ENCODE measurements at places on chromosomes 2 and 18.
A peak's percentile ranks its signal among the peaks of the same experiment; 100 is the strongest.

DNA sequence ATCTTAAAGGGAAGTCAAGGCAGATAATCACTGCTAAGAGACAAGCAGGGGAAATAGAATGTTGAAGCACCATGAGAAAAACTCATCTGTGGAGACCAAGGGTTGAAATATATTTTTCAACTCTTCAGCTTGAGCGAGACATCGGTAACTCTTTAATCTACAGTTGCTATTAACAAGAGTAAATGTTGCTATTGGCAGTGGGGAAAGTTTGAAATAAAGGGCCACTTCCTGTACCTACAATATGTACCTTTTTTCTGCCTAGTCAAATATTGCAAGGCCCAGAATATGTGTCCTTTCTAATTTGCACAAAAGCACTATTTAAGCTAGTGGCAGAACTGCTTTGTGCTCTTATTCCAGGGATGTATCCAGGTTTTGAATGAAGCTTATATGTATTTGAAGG, 65.8 kb downstream of the EFEMP1 start:
- DNase-seq = no peak

DNA sequence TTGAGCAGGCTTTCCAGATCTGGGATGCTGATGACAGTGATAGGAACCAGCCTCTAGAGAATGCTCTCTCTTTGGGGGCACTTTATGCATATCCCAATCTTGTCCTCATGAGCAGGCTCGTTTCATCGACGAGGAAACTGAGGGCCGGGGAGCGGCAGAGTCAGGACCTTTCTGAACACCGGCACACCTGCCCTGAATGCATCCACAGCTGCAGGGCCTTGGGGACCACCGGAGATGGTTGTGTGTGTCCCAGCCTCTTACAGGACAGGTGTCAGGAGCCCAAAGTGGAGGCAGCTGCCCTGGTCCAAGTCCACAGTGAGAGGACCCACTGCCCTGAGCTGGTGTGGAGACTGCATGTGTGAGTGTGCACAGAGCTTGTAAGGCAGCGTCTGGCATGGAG, 47.6 kb upstream of the FAHD2A start:
- no peak for DNase-seq

GRCh38 chr2:191003405-191004309, 10.3 kb downstream of the STAT1 start:
- DNase-seq = no peak

- peak; percentile 79 for DNase-seq
Measured at GRCh38 chr2:43343573-43344304, 117.3 kb upstream of the ZFP36L2 start.

GRCh38 chr2:62150597-62151305, 45.2 kb upstream of the B3GNT2 start:
- DNase-seq = peak; percentile 75

DNA sequence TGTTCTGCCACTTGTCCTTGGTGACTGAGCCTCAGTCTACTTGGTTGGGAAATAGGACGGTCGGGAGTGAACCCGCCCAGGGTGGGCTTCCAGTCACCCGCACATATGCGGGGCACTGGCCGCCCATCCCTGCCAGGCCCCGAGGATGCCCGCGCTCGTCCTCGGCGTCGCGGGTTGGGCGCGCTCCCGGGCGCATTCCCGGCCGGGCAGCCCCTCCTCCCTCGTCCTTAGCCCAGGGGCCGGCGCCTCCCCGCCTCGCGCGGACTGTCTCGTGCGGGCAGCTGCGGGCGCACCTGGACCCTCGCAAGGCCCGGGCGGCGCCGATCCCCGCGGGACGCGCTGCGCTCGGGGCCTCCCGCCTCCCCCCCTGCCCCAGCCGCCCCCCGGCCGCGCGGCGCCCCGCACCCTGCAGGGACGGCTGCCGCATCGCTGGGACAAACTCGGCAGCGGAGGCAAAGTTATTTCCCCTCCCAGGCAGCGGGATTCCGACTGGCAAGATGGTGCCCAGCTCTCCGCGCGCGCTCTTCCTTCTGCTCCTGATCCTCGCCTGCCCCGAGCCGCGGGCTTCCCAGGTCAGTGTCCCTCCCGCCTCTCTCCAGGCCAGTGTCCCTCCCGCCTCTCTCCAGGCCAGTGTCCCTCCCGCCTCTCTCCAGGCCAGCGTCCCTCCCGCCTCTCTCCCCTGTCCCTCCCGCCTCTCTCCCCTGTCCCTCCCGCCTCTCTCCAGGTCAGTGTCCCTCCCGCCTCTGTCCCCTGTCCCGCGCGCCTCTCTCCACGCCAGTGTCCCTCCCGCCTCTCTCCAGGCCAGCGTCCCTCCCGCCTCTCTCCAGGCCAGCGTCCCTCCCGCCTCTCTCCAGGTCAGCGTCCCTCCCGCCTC, at the start of gene FBLN7:
FBLN7 (plus strand) TSS at position 227 of the 874 bp plus-strand sequence; CDS start at position 498, 271 bp downstream.
- peak; percentile 54 for DNase-seq

DNA sequence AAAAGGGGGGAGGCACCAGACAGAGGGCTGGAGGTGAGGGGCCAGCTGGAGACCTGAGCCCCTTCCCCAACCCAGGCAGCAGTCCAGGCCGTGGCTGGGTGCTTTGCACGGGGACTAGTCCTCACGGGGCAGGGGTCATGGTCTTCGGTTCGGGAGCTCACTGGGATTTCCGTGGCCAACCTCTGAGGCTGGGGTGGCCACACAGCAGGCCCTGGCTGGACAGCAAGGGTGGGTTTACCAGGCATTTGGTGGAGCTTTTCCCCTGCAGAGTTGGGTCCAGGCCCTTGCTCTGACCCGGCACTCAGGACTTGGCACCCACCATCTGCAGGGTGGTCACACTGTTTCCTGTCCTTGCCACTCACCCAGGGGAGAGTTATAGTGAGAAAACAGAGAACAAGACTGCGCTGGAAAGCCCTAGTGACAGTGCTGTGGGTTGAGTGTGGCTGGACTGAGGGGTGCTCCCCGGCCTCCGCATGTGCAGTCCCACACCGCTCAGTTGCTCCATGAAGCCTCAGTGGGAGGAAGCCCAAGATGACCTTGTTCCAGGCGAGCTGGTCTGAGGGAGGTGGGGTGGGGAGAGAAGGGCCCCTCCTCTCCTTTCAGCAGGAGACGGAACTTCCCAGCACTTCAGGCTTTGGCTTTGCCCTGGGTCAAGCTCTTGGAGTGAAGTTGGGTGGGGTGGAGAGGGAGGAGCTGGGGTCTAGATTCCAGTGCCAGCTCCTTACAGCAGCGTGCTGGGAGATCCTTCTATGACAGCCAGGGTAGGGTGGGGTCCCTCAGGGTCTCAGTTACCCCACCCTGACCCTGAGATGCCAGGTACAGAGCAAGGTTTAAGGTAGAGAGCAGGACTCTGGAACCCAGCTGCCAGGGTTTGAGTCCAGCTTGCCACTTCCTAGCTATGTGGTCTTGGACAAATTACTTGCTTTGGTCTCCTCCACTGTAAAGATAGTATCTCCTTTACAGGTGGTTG, 219.8 kb downstream of the DYSF start:
- no peak for DNase-seq

DNA sequence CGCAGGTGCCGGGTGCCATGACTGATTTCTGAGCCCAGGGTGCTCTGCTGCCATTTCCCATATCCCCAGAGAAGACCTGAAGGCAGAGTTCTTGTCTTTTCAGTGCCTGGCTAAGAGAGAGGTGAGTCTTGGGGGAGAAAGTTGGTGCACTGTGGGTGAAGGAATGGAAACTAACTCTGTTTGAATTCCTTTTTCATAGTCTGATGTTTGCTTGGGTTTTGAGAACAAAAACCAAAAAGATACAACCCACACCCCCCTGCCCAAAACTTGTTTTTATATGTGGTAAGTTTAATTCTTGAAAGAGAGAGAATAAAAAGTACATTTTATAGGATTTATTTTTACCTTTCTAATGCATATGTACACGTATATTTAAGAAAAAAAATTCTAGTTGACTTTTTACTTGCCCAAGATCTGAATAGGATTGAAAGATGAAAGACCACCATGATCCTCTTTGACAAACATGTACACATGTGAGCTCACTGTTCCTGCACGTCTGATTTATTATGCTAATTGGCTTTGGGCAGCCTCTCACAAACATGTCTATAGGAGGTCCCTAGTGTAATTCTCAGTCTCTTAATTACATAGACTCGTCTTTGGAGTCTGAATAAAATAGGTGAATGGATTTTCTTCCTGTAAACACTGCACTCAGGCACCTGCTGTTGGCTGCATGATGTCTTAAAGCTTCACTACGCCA, 46.3 kb downstream of the ARL4C start:
- DNase-seq = no peak

GRCh38 chr2:224682134-224682533, 34.0 kb downstream of the CCDC195 start:
- no peak for DNase-seq

GRCh38 chr2:207787017-207787416, 17.3 kb upstream of the FZD5 start:
- DNase-seq = no peak

- no peak for DNase-seq
Measured at GRCh38 chr2:230783101-230783500, 70.5 kb downstream of the CAB39 start.

DNA sequence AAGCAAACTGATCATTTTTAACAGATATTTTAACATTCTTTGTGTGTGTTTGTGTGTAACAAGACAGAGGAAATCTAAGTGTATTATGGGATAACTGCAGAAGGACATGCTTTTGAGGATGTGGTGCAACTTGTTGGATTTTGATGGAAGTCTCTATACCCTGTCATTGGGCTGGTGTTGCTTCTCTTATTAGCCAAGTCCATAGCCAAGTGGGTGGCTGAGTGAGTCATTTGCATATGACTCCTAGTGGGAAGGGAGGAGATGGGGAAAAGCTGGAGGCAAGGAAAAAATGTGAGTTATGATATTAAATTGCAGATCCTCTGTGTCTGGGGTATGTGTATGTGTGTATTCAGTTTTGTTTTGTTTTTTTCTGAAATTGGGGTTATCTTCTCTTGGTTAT, 879.9 kb downstream of the DCC start:
- peak; percentile 1 for DNase-seq

DNA sequence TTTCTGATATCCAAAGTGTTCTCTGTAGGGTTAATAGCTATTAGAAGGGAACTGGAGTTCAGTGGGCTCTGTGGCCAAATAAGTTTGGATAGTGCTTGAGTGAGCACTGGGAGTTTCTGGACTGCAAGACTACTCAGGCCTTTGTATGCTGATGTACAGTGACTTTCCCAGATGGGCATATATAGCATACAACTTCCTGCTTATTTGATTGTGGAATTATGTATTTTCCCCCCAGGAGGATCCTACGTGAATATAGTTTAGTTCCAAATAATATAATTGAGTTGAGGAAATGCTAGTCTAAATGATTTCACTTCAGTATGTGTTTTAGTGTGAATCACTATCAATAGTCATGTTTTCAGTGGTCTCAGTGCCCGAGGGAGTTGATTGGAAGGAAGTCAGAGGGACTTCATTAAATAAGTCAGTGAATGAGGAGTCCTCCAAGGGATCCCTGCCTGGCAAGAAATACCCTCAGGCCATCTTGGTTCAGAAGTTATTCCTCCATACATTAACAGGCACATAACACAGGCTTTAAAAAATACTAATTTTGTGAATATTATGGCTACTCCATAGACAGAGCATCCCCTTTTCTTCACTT, 251.4 kb downstream of the PRKCE start:
- no peak for DNase-seq

GRCh38 chr2:185643434-185643833, 95.2 kb upstream of the FSIP2 start:
- peak; percentile 18 for DNase-seq

DNA sequence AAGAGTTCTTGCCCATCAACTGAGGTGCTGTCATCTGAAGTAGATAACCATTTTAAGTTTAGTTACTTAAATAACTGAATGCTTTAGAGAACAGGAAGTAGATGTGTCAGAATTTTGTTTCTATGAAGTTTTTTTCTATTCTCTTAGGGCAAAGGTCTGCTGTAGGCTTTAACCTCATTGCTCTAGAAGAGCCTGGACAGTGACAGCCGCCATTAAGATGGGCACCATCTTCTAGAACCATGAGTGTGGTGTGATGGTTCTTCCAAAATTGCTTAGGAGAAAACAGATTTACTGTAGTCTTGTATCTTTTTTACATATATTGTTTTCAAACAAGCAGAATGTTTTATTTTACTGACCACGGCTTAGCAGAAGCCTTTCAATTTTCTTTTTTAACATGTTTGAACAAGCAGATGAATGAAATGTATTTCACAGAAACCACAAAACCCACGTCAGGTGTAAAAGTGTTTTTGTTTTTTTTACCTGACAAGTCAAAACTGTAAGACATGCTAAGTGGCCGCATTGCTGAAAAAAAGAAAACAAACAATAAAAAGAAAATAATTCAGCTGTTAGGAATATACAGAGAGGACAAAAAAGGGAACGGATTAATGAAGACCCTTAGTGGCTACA, 77.9 kb downstream of the PRELID3A start:
- no peak for DNase-seq

- DNase-seq = no peak
Measured at GRCh38 chr18:1466035-1466434, 561.4 kb downstream of the ADCYAP1 start.

GRCh38 chr2:158647436-158648231, 147.5 kb upstream of the DAPL1 start:
- DNase-seq = no peak

- no peak for DNase-seq
Measured at GRCh38 chr2:187593697-187594096, 39.5 kb upstream of the TFPI start.

DNA sequence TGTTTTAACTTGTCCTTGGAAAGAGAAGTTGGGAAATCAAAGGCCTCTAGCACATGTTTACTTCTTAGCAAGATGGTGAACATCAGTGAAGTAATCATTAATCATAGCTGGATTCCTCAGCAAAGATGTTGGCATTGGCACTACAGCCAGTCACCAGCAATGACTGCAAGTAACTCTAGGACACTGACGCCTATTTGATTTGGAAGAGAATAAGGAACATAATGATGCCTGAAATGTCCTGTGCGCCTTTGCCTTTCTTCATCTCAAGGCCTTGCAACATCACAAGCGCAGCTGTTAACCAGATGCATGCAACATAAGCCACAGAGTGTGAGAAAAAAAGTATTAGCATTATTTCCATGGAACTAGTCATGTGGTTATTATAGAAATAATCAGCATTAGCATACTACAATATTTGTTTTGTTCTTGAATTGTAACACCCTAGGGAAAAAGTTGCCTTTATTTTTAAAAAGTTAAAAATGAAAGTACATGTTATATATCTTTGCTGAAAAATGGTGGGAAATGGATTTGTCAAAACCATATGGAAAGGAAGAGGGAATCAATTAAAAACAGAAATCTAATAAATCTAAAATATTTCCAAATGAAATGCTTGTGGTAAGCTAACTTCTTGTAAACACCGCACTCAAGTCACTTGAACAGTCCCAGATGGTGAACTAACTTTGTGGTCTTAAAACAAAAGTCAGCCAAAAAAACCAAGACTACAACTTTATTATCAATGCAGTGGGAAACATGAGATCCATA, 55.6 kb downstream of the THADA start:
- DNase-seq = peak; percentile 86
